GM13977 (cell line): ENCODE measurements at places on chromosomes 5 and 9.

GRCh38 chr5:154309805-154310204, 119.3 kb downstream of the GALNT10 start:
- DNase-seq: no peak

DNA sequence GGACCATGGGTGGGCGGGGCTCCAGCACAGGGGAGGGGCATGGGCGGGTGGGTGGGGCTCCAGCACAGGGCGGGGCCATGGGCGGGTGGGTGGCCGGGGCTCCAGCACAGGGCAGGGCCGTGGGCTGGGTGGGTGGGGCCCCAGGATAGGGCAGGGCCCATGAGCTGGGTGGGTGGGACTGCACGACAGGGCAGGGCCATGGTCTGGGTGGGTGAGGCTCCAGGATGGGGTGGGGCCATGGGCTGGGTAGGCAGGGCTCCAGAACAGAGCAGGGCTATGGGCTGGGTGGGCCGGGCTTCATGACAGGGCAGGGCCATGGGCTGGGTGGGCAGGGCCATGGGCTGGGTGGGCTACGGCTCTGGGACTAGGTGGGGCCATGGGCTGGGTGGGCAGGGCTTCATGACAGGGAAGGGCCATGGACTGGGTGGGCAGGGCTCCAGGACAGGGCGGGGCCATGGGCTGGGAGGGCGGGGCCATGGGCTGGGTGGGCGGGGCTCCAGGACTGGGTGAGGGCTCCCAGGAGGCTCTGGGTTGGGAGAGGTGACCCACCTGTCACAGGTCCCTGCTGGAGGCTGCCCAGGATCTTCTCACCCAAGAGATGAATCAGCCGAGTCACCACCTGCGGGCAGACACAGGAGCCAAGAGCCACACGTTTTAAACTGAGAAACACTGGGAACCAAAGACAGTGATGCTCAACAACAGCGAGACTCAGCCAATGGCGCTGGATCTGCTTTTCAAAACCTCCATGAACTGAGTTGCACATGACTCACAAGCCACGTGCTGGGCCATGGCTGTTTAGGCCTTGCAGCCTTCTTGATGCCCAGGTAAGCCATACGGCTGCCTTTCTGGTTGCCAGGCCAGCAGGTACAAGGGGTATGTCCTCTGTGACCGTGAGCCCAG, 33.6 kb upstream of the NSMF start:
- DNase-seq: peak; percentile 79

- no peak for DNase-seq
Measured at GRCh38 chr9:134566196-134566847, 75.3 kb upstream of the COL5A1 start.

GRCh38 chr5:102921341-102922044, 166.4 kb downstream of the PAM start:
- no peak for DNase-seq

GRCh38 chr5:50958852-50959457, 292.5 kb downstream of the PARP8 start:
- peak; percentile 38 for DNase-seq

DNA sequence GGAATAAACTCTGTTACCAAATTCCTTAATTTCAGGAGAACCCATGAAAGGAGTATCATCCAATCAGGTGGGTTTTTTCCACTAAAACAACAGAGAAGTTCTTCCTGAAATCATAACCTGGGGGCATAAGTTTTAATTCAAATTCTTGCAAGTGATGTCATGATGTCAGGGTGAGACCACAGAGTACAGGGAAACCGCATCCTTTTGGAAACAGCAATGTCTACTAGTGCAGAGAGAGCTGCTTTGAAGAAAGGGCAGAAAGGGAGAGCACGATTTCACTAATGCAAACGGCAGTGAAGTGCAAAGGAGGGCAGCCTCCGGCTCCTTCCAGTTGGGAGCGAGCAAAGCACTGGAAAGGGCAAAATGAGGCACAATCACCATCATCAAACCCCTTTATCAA, 20.6 kb upstream of the CMBL start:
- DNase-seq: no peak

GRCh38 chr9:8855046-8855445, 1055.5 kb upstream of the DMAC1 start:
- no peak for DNase-seq

GRCh38 chr9:126513159-126514036, 100.3 kb upstream of the LMX1B start:
- no peak for DNase-seq

DNA sequence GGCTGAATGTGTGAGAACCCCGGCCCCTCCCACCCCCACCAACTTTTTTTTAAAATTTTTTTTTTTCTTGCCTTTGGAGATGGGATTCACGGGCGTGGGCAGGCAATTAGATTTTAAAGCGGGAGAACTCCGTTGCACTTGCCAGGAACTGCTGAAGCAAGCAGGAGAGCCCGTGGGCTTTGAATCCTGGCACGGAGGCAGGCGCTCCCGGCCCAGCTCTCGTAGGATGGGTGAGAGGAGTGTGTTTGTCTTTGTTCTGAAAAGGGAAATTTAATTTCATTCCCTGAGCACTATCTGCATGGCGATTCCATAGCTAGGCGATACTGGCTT, 54.3 kb upstream of the BOD1 start:
- DNase-seq: no peak

GRCh38 chr5:126383246-126383645, 40.0 kb upstream of the GRAMD2B start:
- DNase-seq: no peak

DNA sequence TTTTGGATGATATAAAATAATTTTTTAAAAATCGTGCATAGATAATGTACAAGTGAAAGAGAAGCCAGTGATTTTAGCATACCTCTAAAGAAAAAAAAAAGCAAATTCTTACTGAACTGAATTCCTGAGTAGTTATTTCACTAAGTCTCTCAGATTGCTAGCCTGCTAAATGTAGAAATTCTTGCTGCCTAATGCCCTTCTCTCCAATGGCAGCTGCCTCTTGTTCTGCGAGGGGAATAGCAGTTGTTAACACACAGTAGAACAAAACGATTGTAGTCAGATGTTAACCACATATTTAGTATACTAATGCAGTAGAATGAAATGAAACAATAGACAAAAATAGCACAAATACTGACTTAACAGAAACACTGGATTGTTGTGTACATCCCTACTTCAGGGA, 26.8 kb downstream of the SMAD5 start:
- DNase-seq: no peak

DNA sequence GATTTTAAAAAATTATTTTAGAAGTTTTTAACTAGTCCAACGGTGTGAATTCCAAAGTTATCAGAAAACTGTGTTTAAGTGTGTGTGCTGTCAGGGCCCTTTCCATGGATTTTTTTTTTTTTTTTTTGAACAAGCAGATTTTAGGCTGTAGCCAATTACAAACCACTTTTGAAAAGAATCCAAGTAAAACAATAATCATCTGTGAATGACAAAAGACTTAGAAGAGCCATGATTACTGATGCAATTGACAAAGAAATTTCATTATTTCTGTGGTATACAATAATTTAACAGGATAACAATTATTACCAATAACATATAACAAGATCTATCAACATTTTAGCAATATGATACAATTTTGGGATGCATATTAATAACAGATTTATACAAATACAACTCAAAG, 16.2 kb upstream of the PAIP1 start:
- DNase-seq: no peak

DNA sequence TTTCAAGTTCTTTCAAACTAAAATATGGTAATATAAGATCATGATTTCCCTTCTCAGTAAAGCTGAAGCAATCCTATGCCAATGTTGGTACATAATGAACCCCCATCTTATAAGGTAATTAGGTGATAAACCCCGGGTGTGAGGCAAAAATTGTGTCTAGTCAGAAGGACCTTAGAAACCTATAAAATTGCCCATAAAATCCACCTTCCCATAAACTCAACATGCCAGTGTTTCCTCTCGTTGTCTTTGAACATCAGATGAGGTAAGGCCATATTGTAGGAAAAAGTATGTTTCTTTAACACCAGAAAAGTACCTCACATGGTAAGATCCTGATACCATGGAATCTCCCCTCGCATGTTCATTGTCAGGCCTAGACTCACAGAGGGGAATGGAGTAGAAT, 43.3 kb downstream of the SNCAIP start:
- DNase-seq: no peak

GRCh38 chr9:69149321-69149807, 24.7 kb upstream of the TJP2 start:
- DNase-seq: no peak
